ENCODE measurements at places on chromosomes 7 and 10. TPM values are rescaled to one million over a fixed set of nuclear protein-coding genes. Genes with fewer than 3 reads are reported as not detected.
A peak's percentile ranks its signal among the peaks of the same experiment; 100 is the strongest.

The CYP2C19 gene
- total RNA-seq = not detected

The OR6V1 gene
- not detected for total RNA-seq

The H2BK1 gene
- not detected for total RNA-seq

The PON3 gene
- not detected for total RNA-seq

The UNCX gene
- not detected for total RNA-seq

The CUZD1 gene
- total RNA-seq = 1.5 TPM

The CYP3A4 gene
- not detected for total RNA-seq

The FAM13C gene
- total RNA-seq = not detected

The SPDYE1 gene
- total RNA-seq = not detected

The TOMM7 gene
- 206 TPM for total RNA-seq

- peaks cover 93% of the 10 kb centered on the region for H3K36me3 ChIP-seq
- H3K27ac ChIP-seq = peak overlapping the region; percentile 95
- H3K4me1 ChIP-seq = peaks cover 97% of the 10 kb centered on the region
- H3K4me3 ChIP-seq = peak overlapping the region; percentile 5
Observed at GRCh38 chr7:50369143-50370026, 64.9 kb downstream of the IKZF1 start.

GRCh38 chr7:37150180-37150579 lies 298.5 kb downstream of the ELMO1 start:
- H3K4me1 ChIP-seq = peaks cover 8% of the 10 kb centered on the region
- no peak for DNase-seq
- peaks cover 40% of the 10 kb centered on the region for H3K36me3 ChIP-seq

DNA sequence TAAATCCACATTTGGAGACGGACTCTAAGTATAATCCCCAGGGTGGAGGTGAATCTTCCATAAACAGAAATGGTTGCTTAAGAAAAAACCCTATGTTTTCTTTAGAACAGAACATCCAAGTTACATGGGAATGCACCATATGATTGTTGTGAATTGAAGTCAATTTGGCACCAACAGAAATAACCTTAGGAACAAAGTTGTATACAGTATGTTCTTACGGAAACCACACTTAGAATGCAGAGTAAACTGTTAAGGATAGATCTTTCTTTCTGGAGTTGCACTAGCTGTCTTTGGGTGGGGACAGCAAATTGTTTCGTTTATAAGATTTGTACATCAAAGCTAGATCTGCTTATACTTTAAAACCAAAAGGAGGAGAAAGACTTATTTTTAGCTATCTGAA lies 316.4 kb downstream of the PTEN start:
- H3K4me1 ChIP-seq = no peaks in the 10 kb centered on the region
- no peaks in the 10 kb centered on the region for H3K36me3 ChIP-seq
- no peaks in the 10 kb centered on the region for H3K27me3 ChIP-seq
- no peak overlapping the region for H3K4me3 ChIP-seq
- DNase-seq = no peak
- no peak overlapping the region for H3K27ac ChIP-seq

GRCh38 chr10:59212301-59212798 lies 35.9 kb downstream of the PHYHIPL start:
- no peak overlapping the region for H3K27ac ChIP-seq
- no peaks in the 10 kb centered on the region for H3K36me3 ChIP-seq
- no peaks in the 10 kb centered on the region for H3K4me1 ChIP-seq
- DNase-seq = no peak

GRCh38 chr7:28149291-28150101 lies 31.1 kb downstream of the JAZF1 start:
- H3K4me1 ChIP-seq = peaks cover 48% of the 10 kb centered on the region
- peak; percentile 18 for DNase-seq
- H3K36me3 ChIP-seq = peaks cover 8% of the 10 kb centered on the region
- no peak overlapping the region for H3K4me3 ChIP-seq

- H3K36me3 ChIP-seq = no peaks in the 10 kb centered on the region
- peaks cover 8% of the 10 kb centered on the region for H3K4me1 ChIP-seq
- H3K4me3 ChIP-seq = no peak overlapping the region
- peaks cover 2% of the 10 kb centered on the region for H3K27me3 ChIP-seq
- H3K27ac ChIP-seq = no peak overlapping the region
Observed at GRCh38 chr7:3951316-3952055, 650.4 kb downstream of the SDK1 start.

GRCh38 chr7:142482891-142483658 lies 225.2 kb upstream of the PRSS58 start:
- H3K36me3 ChIP-seq = no peaks in the 10 kb centered on the region
- peak overlapping the region; percentile 94 for H3K27ac ChIP-seq
- no peaks in the 10 kb centered on the region for H3K27me3 ChIP-seq
- peak overlapping the region; percentile 31 for H3K4me3 ChIP-seq

DNA sequence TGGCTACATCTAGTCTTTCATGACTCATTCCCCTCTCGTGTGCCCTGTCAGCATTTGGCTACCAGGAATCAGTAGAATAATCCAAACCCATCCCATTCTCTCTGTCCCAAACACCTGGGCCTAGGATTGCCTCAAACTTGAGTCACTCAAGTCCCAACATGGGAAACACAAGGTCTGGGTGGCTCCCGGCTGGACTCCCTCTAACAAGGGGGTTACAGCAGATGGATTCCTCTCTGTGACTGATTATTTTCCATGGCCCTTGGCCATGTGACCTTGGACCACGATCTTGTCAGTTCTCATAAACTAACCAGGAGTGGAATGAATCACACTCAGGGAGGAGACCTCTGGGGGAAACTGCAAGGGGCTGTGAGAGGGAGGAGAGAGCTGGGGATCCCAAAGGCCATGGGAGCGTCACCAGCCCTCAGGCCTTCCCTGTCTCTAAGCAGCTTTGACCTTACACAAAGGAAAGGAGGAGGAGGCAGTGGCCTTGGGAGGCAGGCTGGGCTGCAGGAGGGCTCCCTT lies 533.1 kb downstream of the KCNMA1 start:
- no peaks in the 10 kb centered on the region for H3K27me3 ChIP-seq
- H3K4me1 ChIP-seq = peaks cover 2% of the 10 kb centered on the region
- no peak overlapping the region for H3K27ac ChIP-seq
- H3K4me3 ChIP-seq = no peak overlapping the region
- no peak for DNase-seq

DNA sequence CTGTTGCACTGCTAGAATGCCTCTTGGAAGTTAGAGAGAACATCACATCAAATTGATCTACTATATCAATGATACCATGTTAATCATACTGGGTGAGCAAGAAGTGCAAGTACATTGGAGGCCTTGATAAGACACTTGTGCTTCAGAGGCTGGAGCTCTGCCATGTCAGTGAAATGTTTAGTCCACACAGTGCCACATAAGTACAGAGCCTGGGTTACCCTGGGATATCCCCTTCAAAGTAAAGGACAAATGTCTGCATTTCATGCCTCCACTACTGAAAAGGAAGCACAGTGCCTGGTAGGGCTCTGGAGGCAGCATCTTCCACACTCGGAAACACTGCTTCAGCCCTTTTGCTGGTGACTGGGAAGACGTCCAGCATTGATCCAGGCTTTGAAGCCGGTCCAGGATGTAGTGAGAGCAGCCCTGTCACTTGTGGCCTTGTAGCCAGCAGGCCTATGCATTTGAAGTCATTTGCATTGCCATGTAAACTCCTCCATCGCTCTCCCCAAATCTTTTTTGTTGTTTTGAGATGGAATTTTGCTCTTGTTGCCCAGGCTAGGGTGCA lies 15.7 kb upstream of the STN1 start:
- no peak overlapping the region for H3K4me3 ChIP-seq
- no peak overlapping the region for H3K27ac ChIP-seq
- H3K36me3 ChIP-seq = no peaks in the 10 kb centered on the region
- DNase-seq = no peak
- H3K4me1 ChIP-seq = no peaks in the 10 kb centered on the region
- no peaks in the 10 kb centered on the region for H3K27me3 ChIP-seq

DNA sequence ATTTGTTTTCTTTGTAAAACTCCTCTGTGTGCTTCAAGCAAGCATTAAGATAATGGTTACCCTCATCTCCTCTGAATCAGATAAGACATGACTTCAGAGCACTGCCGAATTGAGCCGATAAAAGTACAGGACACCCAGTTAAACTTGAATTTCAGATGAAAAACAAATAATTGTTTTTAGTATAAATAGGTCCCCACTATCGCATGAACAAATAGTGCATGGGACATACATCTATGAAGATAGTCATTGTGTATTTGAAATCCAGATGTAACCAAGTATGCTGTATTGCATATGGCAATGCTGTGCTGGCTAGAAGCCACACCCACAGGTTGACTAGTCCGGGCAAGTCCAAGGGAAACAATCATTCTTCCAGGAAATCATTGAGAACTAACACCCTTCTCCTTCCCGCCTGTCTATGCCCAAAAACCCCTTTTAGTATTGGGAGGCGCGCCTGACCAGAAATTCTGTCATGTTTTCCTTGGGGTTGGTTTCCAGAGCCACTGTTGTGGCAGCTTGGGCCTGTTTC lies 12.6 kb upstream of the FGFR2 start:
- no peak overlapping the region for H3K4me3 ChIP-seq
- no peaks in the 10 kb centered on the region for H3K4me1 ChIP-seq
- no peak for DNase-seq
- H3K36me3 ChIP-seq = no peaks in the 10 kb centered on the region
- H3K27me3 ChIP-seq = peaks cover 17% of the 10 kb centered on the region
- H3K27ac ChIP-seq = no peak overlapping the region

- peak; percentile 49 for DNase-seq
- no peak overlapping the region for H3K27ac ChIP-seq
Observed at GRCh38 chr10:101397140-101397539, 43.2 kb downstream of the BTRC start.

DNA sequence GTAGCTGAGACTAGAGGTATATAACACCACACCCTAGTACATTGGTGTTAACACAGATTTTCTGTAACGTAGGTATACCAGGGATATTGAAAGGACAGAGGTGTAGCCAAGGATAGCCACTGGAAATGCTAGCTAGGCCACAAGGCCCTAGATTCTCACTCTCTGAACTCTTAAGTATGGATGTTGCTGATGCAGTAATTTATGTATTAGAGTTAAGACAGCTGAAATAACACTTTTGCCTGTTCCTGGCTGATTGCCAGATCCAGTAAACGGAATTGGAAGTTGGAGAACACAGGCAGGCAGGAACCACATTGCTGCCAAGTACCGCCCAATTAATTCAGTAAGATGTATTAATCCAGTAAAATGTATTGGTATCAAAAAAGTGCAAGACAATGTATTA lies 1.8 kb downstream of the CALU start:
- H3K4me3 ChIP-seq = no peak overlapping the region
- peaks cover 22% of the 10 kb centered on the region for H3K36me3 ChIP-seq
- H3K27ac ChIP-seq = no peak overlapping the region
- no peaks in the 10 kb centered on the region for H3K27me3 ChIP-seq
- no peak for DNase-seq

- H3K27ac ChIP-seq = no peak overlapping the region
- peaks cover 17% of the 10 kb centered on the region for H3K4me1 ChIP-seq
- DNase-seq = no peak
Observed at GRCh38 chr10:61835069-61835945, 66.2 kb upstream of the ARID5B start.

DNA sequence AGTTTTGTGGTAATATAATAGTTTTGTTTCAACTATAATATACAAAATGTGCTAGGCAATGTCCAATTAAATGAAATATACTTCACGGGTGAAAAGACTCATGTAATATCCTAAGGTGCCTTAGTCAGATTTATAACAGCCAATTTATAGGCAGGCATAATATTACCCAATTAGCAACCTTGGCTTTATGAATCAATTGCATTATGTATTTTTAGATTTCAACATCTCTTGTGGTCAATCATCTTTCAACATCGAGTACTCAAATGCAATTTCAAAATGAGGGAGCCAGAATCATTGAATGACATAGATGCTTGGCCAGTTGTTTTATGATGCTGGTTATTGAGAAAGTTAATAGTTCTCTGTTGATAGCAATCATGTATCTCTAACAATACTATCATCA lies 110.3 kb upstream of the SP8 start:
- H3K4me1 ChIP-seq = no peaks in the 10 kb centered on the region
- H3K4me3 ChIP-seq = no peak overlapping the region
- no peaks in the 10 kb centered on the region for H3K27me3 ChIP-seq
- H3K36me3 ChIP-seq = no peaks in the 10 kb centered on the region
- no peak overlapping the region for H3K27ac ChIP-seq
- DNase-seq = no peak

- H3K4me3 ChIP-seq = no peak overlapping the region
- no peak for DNase-seq
- H3K36me3 ChIP-seq = no peaks in the 10 kb centered on the region
- no peaks in the 10 kb centered on the region for H3K27me3 ChIP-seq
- H3K27ac ChIP-seq = no peak overlapping the region
Observed at GRCh38 chr10:66329147-66329546, 596.7 kb upstream of the LRRTM3 start.

- no peak overlapping the region for H3K4me3 ChIP-seq
- H3K36me3 ChIP-seq = no peaks in the 10 kb centered on the region
- no peak for DNase-seq
- no peaks in the 10 kb centered on the region for H3K27me3 ChIP-seq
Observed at GRCh38 chr10:34407324-34407805, 407.7 kb downstream of the PARD3 start.

DNA sequence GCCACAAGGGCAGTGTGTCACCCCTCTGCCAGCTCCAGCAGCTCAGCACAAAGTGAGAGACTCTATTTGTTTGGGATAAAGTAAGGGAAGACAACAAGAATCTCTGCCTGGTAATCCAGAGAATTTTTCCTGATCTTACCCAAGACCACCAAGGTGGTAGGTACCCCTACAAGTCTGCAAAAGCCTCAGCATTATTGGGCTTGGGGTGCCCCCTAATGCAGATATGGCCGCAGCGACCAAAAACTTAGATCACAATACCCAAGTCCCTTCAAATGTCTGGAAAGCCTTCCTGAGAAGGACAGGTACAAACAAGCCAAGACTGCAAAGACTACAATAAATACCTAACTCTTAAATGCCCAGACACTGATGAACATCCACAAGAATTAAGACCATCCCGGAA lies 22.4 kb upstream of the CUL1 start:
- no peak overlapping the region for H3K4me3 ChIP-seq
- H3K27ac ChIP-seq = no peak overlapping the region
- H3K4me1 ChIP-seq = no peaks in the 10 kb centered on the region

- H3K36me3 ChIP-seq = no peaks in the 10 kb centered on the region
- H3K27me3 ChIP-seq = no peaks in the 10 kb centered on the region
- H3K4me3 ChIP-seq = no peak overlapping the region
- no peak for DNase-seq
- no peak overlapping the region for H3K27ac ChIP-seq
Observed at GRCh38 chr7:15643000-15643705, 43.3 kb downstream of the MEOX2 start.

DNA sequence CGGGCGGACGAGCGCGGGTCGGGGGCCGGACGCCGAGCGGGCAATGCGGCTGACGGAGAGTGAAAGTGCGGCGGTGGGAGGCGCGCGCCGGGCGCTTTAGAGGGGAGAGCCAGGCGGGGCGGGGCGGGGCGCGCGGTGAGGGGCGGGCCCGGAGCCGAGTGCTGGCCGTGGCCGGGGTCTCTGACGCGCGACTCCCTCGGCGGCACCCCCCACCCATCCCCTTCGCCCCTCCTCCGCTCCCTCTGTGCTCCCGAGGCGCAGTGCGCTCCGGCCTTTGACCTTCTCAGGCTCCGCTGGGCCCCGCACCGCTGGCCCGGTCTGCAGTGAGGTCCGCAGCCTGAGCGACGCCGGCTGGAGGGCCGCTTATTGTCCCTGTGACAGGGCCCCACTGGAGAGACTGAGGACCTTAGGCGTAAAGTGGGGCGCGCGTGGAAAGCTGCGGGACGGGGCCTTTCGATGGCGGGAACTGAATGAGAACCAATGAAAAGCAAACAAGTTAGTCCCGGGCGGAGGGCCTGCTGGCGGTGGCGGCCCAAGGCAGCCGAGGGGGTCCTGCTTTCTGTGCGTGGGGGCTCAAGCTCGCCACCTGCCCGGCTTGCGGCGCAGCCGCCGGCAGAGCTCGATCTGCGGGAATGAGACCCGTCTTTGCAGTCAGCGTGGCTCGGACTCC lies at the start of gene CXCL12:
CXCL12 (minus strand) TSS at position 72 of the 670 bp plus-strand sequence. CDS start 92 bp downstream, outside the sequence.
- H3K36me3 ChIP-seq = no peaks in the 10 kb centered on the region
- H3K4me1 ChIP-seq = peaks cover 2% of the 10 kb centered on the region
- no peak within 1 kb of the TSS for H3K4me3 ChIP-seq
